Left cardiac atrium (tissue), 4 donors: ENCODE measurements at places on chromosomes 2 and 18. TPM values are rescaled to one million over a fixed set of nuclear protein-coding genes. Genes with fewer than 3 reads are reported as not detected.

- no peak for DNase-seq
These were observed 34.7 kb downstream of the SPOPL start for GRCh38 chr2:138536302-138536701.

- no peak for DNase-seq
These were observed 65.4 kb downstream of the CRACDL start for GRCh38 chr2:98870516-98871158.

DNA sequence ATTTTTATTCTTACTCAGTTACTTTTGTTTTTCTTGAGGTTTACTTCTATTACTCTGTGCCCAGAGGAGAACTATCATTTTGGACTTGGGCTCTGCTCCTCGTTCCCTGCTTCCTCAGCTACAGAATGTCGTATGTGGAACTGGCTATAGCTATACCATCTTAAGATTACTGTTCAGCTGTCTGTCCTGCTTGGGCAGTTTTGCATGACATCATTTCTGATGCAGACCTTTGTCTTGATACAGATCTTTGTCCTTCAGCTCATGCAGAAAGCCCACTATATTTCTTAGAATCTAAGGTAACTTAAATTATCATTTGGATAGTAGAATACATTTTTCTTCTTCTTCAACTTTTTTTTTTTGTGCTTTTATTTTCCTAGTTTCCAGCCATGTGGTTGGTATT is 13.8 kb upstream of the C1GALT1C1L start:
- DNase-seq, result no peak

GRCh38 chr2:218434456-218434855 is 15.5 kb downstream of the VIL1 start:
- DNase-seq, result no peak

GRCh38 chr2:194730266-194730665 is 926.8 kb upstream of the SLC39A10 start:
- DNase-seq, result no peak

DNA sequence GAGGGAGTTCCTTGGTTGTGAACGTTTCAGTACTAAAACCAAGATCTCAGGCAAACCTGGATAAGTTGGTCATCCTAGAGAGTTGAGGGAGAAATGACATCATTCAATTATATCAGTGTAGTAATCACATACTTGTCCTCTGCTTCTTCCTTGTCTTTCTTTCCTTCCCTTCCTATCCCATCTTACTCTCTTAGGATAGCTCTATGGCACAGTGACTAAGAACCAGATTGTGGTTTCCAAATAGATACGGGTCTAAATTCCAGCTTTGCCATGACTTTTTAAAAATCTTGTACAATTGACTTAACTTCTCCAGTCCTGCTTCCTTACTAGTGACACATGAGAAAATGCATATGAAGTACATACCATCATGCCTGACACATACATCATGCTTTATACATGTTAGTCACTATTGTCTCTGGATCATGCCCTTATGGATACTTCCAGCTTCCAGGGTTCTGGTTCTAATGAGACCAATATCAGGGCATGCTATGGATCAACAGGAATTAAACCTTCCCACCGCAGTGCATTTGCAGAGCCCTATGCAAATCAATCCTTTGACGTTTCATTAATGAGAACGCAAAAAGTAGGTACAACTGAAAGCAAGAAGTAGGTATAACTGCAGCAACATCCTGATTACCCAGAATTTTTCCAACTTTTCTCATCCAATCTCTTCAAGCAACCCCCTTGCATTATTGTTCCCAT is 168.0 kb upstream of the KLF7 start:
- no peak for DNase-seq

DNA sequence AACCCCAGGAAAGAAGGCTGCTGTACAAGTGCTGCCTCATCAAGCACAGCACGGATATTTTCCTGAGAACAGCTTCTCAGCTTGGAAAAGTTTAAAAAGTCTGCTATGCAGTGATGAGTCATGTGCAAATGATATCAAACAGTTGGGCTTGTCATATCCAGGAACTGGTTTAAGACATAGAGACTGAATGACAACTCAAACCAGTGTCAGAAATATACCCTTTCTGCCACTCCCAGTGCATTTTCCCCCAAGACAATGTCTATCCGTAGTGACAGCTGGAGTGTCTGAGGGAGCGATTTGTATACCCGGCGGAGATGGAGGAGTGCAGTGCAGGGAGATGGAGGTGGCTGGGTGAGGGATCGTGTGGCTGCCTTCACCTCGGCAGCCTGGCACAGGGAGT is 28.2 kb downstream of the SOX11 start:
- no peak for DNase-seq

DNA sequence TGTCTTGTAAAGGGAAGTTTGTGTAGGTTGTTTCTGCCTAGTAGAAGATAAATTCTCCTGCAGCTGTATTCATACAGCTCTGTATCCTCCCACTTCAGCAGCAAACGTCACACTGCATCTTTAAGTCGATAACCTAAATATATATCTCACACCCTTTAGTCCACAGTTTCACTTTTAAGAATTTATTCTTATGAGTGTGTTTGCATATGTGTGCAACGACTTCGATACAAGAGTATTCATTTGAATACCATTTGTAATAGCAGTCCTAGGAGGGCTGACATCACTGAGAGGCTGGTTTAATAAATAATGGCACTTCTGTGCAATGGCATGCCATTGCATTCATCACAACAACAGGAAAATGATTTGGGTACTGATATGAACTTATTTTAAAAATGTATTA is 63.8 kb upstream of the MSH6 start:
- DNase-seq, result no peak

GRCh38 chr2:190970873-190971506 is 43.0 kb downstream of the STAT1 start:
- DNase-seq, result no peak

DNA sequence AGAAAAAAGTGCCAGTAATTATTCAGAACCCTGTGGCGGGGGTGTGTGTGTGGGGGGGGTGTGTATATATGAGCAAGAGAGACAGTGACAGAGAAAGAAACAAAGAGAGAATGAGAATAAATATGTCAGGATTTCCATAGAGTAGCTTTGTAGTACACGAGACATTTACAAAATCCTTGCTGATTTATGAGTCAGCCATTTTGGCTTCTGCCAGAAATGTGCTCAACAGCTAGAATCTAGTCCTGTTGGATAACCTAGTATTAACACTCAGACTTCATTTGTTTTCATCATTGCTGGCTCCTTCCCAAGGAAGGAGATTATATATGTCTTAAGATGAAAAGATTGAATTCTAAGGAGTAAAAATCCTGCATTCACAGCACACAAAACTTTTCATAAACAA is 140.5 kb upstream of the HNRNPA3 start:
- no peak for DNase-seq

GRCh38 chr2:39922679-39923405 is 143.8 kb upstream of the THUMPD2 start:
- DNase-seq, result no peak

- DNase-seq, result no peak
These were observed 669 bp upstream of the PIKFYVE start for GRCh38 chr2:208265371-208265800.

DNA sequence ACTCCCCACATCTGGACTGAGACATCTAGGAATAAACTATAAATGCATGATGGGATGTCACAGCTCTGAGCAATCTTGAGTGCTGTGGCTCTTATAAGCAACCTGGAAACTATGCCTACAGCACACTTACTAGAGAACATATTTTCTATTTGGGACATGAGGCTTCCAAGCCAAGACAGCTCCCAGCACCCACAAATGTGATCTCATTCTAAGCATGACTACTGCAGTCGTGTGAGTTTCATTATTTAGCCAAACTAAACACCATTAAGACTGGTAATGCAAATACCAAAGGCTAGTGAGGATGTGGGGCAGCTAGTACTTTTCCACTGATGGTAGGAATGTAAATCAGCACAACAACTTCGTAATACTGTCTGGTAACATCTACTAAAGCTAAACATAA is 72.5 kb downstream of the RTTN start:
- no peak for DNase-seq

GRCh38 chr18:24603151-24603550 is 142.7 kb downstream of the HRH4 start:
- no peak for DNase-seq

DNA sequence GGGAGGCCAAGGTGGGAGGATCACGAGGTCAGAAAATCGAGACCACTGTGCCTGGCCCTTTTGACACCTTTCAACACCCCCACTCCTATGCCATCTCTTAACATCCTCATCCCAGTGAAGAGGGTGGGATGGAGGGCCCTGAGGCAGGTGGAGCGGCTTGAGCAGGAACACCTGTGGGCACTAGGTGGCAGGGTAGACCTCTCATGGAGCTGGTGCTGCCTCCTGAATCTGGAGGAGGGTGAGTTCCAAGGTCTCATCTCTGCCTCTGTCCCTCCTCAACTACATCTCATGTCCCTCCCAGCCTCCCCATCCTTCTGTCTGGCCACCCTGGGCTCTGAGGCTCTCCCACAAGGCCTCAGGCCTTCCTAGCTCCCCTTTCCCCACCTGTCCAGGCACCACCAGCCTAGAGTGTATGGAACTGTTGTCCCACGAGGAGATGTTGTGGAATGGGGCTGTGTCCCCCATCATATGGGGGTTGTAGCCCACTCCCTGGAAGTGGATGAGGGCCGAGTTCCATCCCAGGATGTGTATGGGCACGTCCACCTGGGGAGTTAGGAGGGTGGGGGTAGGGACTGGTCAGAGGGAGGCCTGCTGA is 17.0 kb upstream of the CRYBA2 start:
- no peak for DNase-seq

DNA sequence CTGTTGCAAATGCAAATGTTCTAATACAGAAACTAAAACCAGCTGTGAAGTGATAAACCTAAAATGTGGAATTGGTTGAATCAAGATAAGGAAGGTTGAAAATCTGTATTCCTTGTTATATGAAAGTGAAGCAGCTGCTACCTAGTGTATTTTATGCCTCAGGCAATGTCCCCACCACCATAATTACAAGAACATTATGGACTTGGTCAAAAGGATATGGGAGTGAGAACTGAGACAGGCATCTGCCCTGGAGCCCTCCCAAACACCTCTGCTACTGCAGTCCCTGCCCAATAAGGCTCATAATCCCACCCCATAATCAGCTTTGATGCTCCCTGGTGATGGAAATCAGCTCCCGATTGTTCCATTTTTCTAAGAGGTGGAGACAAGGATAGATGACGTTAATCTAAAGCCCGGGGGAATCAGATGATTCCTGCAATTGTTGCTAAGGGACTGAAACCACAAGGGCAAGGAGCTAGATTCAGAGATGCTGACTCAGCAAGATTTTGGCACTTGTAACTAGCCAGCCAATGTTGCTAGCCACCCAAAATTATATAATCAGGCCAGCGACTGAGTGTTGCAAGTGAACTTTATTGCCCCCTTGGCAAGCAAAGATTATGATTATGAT is 69.5 kb downstream of the EVA1A start:
- no peak for DNase-seq

DNA sequence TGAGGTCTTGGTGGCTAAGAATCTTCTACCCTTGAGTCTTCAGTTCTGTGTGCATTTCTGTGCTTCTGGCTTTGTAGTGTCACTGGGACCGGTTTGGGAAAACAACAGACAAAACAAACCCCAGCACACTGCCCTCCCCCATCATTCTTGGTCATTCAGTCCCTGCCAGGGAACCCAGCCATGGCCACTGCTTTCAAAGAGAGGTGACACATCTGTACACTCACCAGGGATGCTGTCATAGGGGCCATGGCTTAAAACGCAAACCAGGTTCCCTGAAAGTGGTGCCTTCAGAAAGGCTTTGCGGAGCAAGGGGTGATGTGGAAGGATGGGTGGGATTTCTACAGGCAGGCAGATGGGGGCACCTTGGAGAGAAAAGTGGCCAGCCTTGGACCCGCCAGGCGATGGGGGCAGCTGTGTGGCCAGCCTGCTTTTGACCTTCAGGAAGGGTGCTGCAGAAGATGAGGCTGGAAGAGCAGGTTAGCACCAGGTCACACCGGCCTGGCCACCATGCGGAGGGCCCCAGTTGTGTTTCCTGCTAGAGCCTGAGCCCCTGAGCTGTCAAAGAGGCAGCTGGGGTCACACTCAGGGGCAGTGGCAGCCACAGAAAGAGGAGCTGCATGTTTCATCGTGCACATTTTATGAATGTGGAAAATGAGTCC is 101.3 kb downstream of the INHBB start:
- no peak for DNase-seq

GRCh38 chr18:32711862-32712261 is 61.0 kb downstream of the KLHL14 start:
- DNase-seq, result no peak

GRCh38 chr18:58097121-58097906 is 53.3 kb downstream of the NEDD4L start:
- no peak for DNase-seq

DNA sequence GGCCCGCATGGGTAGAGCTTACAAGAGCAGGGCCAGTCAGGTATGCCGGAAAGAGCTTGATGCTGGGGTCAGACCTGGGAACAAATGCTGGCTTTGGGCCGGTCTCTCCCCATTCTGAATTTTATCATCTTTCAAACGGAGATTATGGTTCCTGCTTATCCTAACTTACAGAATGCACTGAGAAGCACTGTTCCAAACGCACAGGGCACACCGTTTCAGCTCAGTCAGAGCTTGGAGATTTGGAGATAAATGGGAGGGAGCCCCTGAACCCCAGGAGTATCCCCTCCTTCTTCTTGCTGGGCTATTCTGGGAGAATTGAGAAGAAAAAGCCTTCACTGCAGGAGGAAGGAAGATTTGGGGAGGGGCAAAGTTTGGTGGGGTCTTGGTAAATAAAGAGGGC is 169.4 kb downstream of the DDX1 start:
- no peak for DNase-seq

GRCh38 chr2:222711315-222711940 is 40.0 kb downstream of the MOGAT1 start:
- no peak for DNase-seq

MAP2 gene
- 6.6 TPM for total RNA-seq

UGT1A3 gene
- total RNA-seq, result not detected

TUBA4A gene
- total RNA-seq, result 42.1 TPM

OXER1 gene
- total RNA-seq, result 0.37 TPM

AQP12B gene
- total RNA-seq, result not detected

CELF4 gene
- 0.79 TPM for total RNA-seq

CTAGE1 gene
- not detected for total RNA-seq

SCTR gene
- 0.32 TPM for total RNA-seq

IMPACT gene
- 20.8 TPM for total RNA-seq

FAM228B gene
- total RNA-seq, result 45.2 TPM

SERPINB4 gene
- not detected for total RNA-seq

NHEJ1 gene
- total RNA-seq, result 6.9 TPM

SAG gene
- not detected for total RNA-seq
